ENCODE measurements at places on chromosomes 7 and 10. TPM values are rescaled to one million over a fixed set of nuclear protein-coding genes. Genes with fewer than 3 reads are reported as not detected.

GRCh38 chr10:19561181-19561580 is 255.1 kb upstream of the PLXDC2 start:
- H3K36me3 ChIP-seq = no peaks in the 10 kb centered on the region
- no peaks in the 10 kb centered on the region for H3K4me1 ChIP-seq
- no peak overlapping the region for H3K27ac ChIP-seq
- no peak overlapping the region for H3K4me3 ChIP-seq
- no peaks in the 10 kb centered on the region for H3K27me3 ChIP-seq

Gene DNAJC1
- 26.4 TPM for total RNA-seq

Gene RBAK
- total RNA-seq = 7.4 TPM

Gene LMOD2
- not detected for total RNA-seq

Gene CALU
- 941 TPM for total RNA-seq

- no peak overlapping the region for H3K27ac ChIP-seq
- no peaks in the 10 kb centered on the region for H3K4me1 ChIP-seq
- H3K36me3 ChIP-seq = no peaks in the 10 kb centered on the region
- no peak for DNase-seq
These were observed 146.2 kb downstream of the ICA1 start for GRCh38 chr7:8115547-8116402.

Gene GBX1
- not detected for total RNA-seq

DNA sequence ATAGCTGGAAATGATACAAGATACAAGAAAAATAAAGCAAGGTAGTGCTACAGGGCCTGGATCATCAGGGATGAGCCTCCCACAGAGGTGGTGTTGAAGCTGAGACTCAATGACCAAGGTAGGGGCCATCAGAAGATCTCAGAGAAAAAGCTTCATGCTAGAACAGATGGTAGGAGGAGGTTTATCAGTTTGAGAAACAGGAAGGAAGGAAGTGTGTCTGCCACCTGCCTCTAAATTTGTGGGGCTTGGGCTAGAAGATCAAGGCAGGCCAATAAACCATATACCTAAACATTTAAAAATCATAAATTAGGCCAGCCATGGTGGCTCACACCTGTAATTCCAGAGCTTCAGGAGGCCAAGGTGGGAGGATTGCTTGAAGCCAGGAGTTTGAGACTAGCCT is 410.8 kb upstream of the PRKCQ start:
- no peak overlapping the region for H3K27ac ChIP-seq
- H3K36me3 ChIP-seq = no peaks in the 10 kb centered on the region
- DNase-seq = no peak
- H3K27me3 ChIP-seq = peaks cover 5% of the 10 kb centered on the region

GRCh38 chr10:62492012-62492869 is 118.1 kb downstream of the ZNF365 start:
- peaks cover 6% of the 10 kb centered on the region for H3K4me1 ChIP-seq
- peak; percentile 9 for DNase-seq
- H3K27ac ChIP-seq = no peak overlapping the region
- no peak overlapping the region for H3K4me3 ChIP-seq

DNA sequence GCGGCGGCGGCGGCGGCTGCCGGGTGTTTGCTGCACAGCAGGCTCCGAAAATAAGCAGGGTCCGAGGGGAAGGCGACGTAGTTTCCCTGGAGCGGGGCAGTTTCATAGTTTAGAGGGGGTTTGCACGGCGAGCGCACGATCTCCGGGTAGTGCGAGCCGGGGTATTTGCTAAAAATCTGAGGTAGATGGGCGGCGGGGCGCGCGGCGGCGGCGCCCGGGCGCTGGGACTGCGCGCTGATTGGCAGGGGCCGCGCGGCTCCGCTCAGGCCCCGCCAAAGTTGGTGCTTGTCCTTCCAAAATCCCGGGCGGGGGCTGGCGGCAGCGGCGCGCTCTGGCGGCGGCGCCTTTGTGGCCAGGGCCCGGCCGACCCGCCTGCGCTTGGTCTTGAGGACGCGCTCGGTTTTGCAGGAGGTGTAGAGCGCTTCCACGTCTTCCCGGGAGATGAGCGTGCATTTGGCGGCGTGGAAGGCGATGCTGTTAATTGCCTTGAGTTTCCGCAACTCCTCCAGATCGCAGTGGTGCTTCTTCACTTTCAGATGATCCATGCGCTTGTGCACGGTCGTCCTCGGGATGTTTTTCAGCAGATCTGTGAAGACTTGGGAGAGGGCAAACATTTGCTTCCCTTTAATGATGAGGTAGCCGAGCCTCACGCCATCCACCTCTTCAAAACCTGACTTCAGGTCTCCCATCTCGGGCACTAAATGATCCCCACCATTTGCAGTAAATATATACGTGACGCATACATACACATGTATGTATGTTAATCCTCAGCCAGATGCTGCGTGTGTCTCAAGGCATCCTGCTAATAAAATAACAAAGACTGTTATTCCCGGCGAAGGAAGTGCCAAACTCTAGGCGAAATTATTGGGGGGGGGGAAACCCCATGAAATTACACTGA is 8.1 kb downstream of the SKIDA1 start:
- no peaks in the 10 kb centered on the region for H3K27me3 ChIP-seq
- DNase-seq = no peak
- peak overlapping the region; percentile 60 for H3K27ac ChIP-seq
- H3K36me3 ChIP-seq = no peaks in the 10 kb centered on the region
- peaks cover 62% of the 10 kb centered on the region for H3K4me1 ChIP-seq

DNA sequence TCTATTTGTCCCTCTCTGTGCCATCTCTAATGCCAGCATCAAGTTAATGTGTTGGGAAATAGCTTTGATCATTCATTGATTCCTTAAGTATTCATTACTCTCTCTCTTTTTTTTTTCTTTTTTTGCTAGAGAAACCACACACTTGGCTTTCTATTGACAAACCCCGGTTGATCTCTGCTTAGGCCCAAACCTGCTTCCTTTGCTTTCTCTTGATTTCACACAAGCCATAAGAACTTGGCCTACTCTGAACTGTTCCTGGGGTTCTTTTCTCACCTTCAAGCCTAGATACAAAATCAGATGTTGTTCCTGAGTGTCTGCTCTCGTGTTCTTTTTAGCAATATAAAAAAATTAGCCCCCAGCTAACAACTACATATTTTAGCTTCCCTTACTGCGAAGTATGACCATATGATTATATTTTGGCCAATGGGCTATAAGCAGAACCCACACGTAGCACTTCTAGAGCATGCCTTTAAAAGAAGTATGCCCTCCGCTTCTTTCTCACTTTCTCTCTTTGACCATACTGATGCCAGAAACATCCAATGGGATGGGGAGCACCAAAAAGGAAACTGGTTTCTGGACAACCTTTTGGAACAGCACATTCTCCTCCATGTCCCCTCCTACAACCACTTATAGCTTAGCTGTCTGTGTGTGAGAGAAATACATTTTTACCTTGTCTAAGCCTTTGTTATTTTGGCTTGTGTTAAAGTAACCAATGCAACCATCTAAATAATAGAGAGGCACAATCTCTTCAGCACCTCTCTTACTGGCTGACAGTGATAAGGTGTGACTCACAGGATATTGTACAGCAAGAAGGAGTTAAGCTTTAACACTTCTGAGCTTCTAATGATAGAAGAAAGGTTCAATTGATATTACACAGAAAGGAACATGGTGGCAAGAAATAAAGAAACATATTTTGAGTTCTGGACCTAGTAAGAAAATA is 96.6 kb upstream of the LRRN3 start:
- peaks cover 26% of the 10 kb centered on the region for H3K4me1 ChIP-seq
- no peak for DNase-seq
- H3K27ac ChIP-seq = no peak overlapping the region
- H3K27me3 ChIP-seq = no peaks in the 10 kb centered on the region

Gene TMEM236
- 0.18 TPM for total RNA-seq

DNA sequence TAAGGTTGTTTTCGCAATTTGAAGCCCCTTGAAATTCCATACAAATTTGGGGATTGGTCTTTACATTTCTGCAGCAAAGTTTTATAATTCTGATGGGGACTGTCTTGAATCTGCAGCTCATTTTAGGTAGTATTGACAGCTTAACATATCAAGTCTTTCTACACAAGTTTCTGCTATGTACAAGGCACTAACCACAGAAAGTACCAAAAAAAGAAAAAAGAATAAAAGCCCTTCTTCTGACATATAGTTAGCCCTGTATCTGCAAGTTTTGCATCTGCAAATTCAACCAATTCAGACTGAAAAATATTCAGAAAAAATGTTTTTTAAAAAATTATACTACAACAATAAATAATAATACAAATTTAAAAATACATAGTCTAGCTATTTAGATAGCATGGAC is 15.3 kb downstream of the POT1 start:
- no peaks in the 10 kb centered on the region for H3K27me3 ChIP-seq
- H3K4me1 ChIP-seq = no peaks in the 10 kb centered on the region
- no peak overlapping the region for H3K27ac ChIP-seq
- no peak overlapping the region for H3K4me3 ChIP-seq

DNA sequence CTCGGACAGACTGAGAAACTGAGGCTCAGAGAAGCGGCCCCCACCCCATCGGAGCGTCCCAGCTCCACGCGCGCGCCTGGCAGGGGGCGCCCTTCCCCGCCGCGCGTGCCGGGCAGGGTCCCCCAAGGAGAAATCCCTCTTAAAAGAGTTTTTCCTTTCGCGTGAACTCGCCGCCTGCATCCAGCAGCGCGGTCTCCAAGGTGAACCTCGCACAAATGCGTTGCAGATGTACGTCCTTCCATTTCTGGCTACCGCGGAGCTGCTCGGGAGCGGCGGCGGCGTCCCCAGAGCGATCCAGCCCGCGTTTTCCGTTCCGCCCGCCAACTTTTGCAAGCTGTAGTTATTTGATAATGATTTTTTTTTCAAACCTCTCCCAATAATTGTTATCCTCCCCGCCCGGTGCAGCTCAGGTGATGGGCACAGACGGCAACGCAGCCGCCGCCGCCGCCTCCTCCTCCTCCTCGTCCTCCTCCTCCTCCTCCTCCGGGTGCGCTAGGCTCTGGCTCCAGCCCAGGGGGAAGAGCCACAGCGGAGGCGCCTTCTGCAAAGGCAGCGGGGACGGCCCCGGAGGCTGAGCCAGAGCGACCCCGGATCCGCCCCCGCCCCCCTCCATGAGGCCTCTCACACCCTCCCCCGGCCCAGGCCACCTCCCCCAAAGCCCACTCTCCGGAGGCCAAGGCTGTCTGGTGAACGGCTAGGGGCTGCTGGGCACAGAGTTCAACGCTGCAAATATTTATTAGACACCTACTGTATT is 74.0 kb upstream of the CUX1 start:
- H3K27ac ChIP-seq = no peak overlapping the region
- peak overlapping the region; percentile 83 for H3K4me3 ChIP-seq
- no peaks in the 10 kb centered on the region for H3K4me1 ChIP-seq
- H3K27me3 ChIP-seq = peaks cover 9% of the 10 kb centered on the region

GRCh38 chr7:74183142-74183541 is 9.0 kb downstream of the EIF4H start:
- H3K4me3 ChIP-seq = no peak overlapping the region
- H3K36me3 ChIP-seq = peaks cover 16% of the 10 kb centered on the region
- peak overlapping the region; percentile 68 for H3K27ac ChIP-seq
- H3K4me1 ChIP-seq = peaks cover 81% of the 10 kb centered on the region
- H3K27me3 ChIP-seq = no peaks in the 10 kb centered on the region

Gene MAGI2
- 7.7 TPM for total RNA-seq

DNA sequence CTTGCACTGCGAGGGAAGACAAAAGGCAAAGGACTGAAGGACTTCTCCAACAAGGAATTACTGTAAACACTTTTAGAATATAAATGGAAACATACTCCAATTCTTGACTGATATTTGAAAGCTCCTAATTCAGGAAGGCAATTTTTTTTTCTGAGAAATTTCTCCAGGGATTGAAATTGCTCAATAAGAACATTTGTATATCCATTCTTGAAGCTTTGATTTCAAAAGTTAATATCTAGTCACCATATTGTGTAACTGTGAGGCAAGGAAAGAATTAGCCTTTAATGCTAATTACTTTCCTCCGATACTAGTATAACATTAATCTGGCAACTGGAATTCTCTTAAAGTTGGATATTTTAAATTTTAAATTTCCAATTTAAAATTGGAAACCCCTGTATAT is 188.4 kb upstream of the COL1A2 start:
- DNase-seq = no peak
- no peak overlapping the region for H3K4me3 ChIP-seq
- no peaks in the 10 kb centered on the region for H3K4me1 ChIP-seq
- H3K27me3 ChIP-seq = no peaks in the 10 kb centered on the region
- H3K36me3 ChIP-seq = no peaks in the 10 kb centered on the region
- H3K27ac ChIP-seq = no peak overlapping the region

DNA sequence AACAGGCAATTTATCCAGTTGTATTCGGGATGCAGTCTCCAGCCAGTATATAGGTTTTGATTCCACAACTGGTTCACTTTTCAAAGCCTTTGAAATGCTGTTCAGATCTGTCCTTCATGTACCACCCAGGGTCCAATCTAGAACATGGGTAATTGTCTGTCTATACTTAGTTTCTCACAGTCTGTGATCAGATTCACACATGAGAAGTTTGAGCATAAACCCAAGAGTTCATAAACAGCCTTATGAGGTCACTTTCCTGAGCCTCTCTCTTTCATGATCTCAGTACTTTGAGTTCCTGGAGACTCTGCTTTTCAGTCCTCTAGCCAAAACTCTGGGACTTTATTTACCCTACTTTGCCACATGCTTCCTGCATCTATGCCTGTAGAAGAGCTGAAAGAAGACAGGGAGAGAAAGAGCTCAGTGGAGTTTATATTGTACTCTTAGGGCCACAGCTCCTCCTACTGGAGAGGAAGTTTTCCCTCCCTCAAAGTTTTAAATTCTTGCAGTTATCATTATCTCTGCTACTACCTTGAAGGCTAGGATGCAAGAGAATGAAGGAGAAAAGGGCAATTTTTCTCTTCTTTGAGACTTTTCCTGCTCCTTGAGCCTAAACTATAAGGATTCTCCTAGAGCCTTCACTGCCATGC is 172.0 kb downstream of the ZEB1 start:
- H3K36me3 ChIP-seq = peaks cover 7% of the 10 kb centered on the region
- DNase-seq = peak; percentile 60
- H3K27ac ChIP-seq = peak overlapping the region; percentile 38
- H3K4me1 ChIP-seq = peaks cover 61% of the 10 kb centered on the region
- H3K4me3 ChIP-seq = no peak overlapping the region

DNA sequence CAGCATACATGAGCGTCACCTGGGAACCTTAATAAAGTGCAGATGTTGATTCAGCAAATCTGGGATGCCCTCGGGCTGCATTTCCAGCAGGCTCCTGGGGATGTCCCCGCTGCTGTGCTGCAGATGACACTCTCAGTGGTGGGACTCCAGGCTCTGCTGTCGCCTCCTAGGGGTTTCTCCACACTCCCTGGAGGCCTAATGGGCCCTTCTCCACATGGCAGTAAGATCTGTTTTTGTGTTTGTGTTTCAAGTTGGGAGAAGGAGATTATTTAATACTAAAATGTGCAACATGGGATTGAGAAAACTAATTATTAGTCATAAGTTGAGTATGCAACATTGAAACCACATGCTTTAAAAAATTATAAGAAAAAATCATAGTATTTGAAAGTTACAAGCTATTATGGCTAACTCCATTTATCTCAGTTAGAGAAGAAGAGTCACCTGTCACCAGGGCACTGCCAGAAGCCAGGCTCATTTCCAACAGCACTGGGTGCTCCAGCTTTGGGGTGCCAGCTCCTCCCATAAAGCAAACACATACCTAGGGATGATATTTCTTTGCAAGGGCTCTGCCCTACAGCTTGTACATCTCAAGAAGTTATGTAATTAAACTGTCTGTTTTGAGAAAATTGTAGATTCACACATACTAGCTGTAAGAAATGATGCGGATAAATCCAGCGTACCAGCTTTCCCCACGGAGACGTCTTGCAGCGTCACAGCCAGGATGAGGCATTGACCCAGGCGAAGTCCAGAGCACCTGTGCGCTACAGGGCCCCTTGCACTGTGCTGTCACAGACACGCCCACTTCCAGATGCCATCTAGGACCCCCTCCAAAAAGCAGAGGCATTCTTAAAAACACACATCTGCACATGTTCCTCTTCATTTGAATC is 106.4 kb downstream of the EGFR start:
- peak overlapping the region; percentile 12 for H3K4me3 ChIP-seq
- H3K27ac ChIP-seq = peak overlapping the region; percentile 79
- H3K4me1 ChIP-seq = peaks cover 97% of the 10 kb centered on the region
- peaks cover 26% of the 10 kb centered on the region for H3K36me3 ChIP-seq
- no peak for DNase-seq

Gene CTTNBP2
- not detected for total RNA-seq
